ENCODE measurements at places on chromosomes 1 and 21. TPM values are rescaled to one million over a fixed set of nuclear protein-coding genes. Genes with fewer than 3 reads are reported as not detected.

GRCh38 chr1:165960136-165960535 is 132.7 kb downstream of the UCK2 start:
- no peak for DNase-seq

The CYP2J2 gene
- 0.09 TPM for total RNA-seq

The PDE4B gene
- total RNA-seq: 2.3 TPM

GRCh38 chr1:201791779-201792173 is 37.2 kb upstream of the IPO9 start:
- DNase-seq: peak; percentile 74

The SHE gene
- total RNA-seq: 0.49 TPM

DNA sequence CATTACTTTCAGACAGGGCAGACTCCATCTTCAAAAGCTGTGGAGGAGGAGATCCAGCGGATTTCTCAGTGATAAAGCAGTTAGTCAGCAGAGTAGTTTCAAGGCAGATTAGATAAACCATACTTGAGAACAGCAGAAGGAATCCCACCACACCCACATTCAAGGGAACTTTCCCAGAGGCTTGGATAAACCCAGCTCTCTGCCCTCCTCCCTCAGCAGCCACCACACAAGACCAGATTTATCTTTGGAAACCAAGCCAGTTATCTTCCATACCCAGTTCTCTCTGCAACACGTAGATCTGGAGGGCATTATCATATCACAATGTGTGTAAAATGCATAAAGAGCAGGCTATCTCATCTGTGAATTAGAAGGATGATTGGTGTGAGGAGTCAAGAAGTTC is 40.2 kb downstream of the GFI1 start:
- peak; percentile 86 for DNase-seq

The TCP10L gene
- 0.45 TPM for total RNA-seq

GRCh38 chr1:233328142-233328921 is 808 bp downstream of the MAP3K21 start:
- no peak for DNase-seq

DNA sequence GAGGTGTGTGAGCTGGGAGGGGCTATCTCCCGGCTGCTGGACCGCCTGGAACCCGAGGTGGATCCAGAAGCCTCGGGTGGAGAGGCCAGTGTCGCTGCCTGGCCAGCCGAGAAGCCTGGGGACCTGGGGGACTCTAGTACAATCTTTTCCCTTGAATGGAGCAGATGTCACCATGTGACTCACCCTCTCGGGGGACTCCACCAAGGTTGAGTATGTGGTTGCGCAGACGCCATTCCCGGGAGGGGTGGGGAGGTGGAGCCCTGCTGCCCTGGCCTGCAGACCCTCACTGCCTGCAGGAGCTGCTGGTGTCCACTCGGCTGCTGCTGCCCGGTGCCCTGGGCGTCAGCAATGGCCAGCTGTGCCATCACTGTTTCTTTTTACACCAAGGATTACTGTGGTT is 40.3 kb downstream of the TP73 start:
- no peak for DNase-seq

DNA sequence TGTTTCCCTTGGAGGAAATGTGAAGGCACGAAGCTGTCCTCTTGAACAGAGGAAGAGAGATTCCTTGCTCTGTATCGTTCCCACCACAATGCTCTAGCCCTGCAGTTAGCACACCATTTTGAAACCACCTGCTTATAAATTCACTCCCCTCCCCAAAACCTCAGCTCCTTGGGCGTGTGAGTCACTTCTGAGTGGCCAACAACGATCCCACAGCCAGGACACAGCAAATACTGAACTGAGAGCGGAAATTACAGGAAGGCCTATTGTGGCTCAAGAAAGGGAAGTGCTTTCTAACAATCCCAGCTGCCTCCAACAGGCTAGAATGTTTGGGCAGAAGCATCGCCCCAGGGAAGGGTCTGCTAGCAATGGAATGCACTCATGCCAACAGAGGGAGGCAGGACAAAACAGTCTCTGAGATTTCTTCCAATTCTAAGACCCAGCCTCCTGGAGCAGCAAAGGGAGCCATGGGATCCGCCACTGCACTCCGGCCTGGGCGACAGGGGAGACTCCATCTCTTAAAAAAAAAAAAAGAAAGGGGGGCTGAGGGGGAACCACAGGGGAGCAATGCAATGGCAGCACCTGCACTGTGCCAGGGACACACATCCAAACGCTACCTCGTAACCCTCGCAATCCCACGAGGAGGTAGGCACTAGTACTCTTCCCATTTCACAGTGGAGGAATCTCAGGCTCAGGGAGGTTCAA is 1.9 kb downstream of the TMEM53 start:
- peak; percentile 37 for DNase-seq

GRCh38 chr21:35093514-35093913 is 44.4 kb upstream of the RUNX1 start:
- no peak for DNase-seq

The CFAP45 gene
- 0.27 TPM for total RNA-seq

DNA sequence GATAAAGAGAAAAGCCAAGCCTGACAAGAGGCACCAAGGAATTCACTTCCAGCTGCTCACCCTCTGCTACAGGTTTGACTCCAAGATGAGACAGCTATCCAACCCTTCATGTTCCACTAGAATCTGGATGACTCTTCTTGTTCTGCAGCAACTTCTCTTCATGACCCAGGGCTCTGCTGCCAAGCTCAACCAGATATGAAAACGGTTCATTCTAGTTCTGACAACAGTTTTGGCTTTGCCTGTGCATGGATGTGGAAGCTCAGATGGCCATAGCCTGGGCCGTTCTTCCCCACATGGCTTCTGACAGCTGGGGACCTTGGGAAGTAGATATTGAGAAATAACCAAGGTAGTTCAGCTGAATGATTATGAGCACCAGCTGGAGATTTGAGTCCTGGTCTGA is 13.7 kb downstream of the PI4KB start:
- peak; percentile 63 for DNase-seq

GRCh38 chr1:61300899-61301298 is 218.5 kb downstream of the NFIA start:
- no peak for DNase-seq

GRCh38 chr1:25814549-25815087 is 5.1 kb upstream of the MTFR1L start:
- DNase-seq: no peak

DNA sequence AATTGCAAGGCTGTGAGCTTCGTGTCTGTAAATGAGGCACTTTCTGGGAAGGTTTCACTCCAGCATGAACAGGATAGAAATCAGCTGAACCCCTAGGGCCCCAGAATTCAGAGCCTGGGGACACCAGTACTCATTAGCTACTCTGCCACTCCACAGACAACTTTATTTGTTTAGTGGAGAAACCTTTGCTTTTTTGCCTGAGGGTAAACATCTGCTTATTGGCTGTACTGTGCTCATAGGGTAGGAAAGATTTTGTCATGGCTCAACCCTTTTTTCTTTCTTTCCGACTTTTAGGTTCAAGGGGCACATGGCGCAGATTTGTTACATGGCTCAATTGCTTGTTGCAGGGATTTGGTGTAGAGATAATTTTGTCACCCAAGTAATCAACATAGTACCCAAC is 138.4 kb upstream of the BACE2 start:
- DNase-seq: no peak

The SLC45A1 gene
- 2.0 TPM for total RNA-seq

DNA sequence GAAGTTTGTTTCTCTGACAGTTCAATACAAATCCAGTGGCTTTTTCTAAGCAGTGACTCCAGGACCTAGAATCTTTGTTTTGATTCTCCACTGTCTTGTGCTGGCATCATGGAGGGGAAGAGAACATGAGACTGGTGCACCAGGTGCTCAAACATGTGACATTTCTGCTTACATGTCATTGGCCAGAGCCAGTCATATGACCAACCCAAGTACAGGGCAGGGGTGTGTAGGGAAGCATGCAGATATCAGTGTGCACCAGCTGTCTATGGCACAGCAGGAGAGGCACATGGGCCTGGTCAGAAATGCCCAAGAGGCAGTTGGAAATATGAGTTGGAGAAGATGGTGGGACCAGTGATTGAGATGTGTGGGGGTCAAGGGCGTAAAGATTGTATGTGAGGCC is 297.0 kb downstream of the HHAT start:
- no peak for DNase-seq

DNA sequence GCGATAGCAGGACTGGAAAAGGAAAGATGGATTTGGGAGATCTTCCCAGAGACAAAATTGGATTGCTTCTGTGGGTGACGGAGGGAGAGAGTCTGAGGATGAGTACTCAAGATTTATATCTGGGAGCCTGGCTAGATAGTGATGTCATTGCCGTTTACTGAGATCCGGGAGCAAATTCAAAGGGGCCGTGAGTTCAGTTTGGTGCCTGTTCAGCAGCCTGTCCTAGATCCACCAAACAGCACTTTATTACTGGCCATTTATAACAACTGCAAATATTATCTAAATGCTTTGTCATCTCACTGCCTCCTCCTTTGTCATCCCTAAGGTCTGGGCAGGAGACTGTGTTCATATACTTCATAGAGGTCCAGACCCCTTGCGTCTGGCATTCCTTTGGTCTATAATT is 29.2 kb downstream of the MAPKAPK2 start:
- no peak for DNase-seq

GRCh38 chr1:214331827-214332423 is 51.0 kb downstream of the SMYD2 start:
- DNase-seq: peak; percentile 40

The PDXK gene
- total RNA-seq: 69.4 TPM

The TMEM51 gene
- total RNA-seq: 6.5 TPM

DNA sequence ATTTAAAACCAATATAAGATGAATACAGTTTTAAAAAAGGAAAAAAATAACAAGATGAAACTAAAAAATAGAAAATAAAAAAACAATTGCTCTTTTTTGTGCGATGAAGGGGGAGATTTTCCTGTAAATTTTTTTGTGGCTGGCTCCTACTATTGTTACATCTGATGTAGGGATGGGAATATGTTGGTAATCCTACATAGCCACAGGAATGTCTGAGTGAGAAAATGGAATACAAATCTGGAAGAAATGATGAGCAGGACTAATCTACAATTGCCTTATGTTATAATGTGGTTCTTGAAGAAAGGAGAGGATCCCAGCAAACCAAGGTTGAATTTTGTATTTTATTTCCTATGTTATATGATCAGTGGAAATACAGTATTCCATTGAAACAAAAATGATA is 40.9 kb downstream of the ATP6V1G3 start:
- peak; percentile 37 for DNase-seq

The CELSR2 gene
- total RNA-seq: 0.90 TPM

The OR2T35 gene
- total RNA-seq: not detected

The LCE2C gene
- not detected for total RNA-seq

The CCDC27 gene
- total RNA-seq: not detected

- DNase-seq: no peak
Observed at GRCh38 chr21:46194374-46195334, 10.4 kb upstream of the SPATC1L start.

The SELENON gene
- 35.0 TPM for total RNA-seq

- peak; percentile 69 for DNase-seq
Observed at GRCh38 chr1:119714583-119714982, 2.8 kb downstream of the PHGDH start.

The SLX9 gene
- 7.4 TPM for total RNA-seq

The XCL2 gene
- total RNA-seq: not detected

GRCh38 chr1:154406886-154407197 is 1.7 kb downstream of the IL6R start:
- no peak for DNase-seq

- peak; percentile 100 for DNase-seq
Observed at GRCh38 chr1:33099290-33100118, 18.6 kb downstream of the AZIN2 start.

DNA sequence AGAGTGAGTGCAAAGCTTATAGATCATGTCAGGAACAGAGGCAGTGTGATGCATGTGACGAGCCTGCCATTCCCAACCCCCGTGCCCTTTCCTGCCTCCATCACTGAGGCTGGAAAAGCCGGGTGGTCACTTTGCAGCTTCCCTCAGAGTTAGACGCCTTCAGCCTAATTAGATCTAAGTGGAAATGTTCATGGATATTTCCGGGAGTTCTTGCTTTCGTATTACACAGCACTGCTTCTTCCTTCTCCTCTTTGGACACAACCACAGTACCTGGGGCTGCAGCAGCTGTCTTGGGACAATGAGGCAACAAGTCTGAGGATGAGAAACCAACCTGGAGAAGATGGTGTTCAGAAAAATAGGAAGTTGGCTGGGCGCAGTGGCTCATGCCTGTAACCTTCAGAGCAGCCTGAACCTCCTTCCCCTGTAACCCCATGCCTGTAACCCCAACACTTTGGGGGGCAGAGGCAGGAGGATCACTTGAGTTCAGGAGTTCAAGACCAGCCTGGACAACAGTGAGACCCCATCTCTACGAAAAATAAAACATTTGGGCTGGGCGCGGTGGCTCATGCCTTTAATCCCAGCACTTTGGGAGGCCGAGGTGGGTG is 24.5 kb downstream of the SERINC2 start:
- DNase-seq: no peak

- no peak for DNase-seq
Observed at GRCh38 chr1:214934045-214934444, 148.5 kb upstream of the KCNK2 start.

DNA sequence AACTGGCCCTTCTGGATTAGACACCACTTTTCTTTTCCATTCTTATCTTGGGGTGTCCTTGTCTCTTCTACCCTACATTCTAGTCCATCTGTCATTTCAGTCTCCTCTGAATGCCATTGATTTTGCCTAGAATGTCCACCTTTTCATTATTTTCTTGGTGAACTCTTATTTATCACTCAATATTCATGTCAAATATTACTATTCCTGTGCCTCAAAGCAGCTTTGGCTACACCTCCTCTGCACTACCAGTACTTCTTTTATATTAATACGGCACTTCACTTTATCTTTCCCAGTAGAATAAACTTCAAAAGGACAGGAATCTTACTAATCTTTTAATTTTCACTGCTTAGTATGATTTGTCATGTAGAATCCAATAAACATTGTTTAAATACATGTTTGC is 186.4 kb upstream of the DPYD start:
- no peak for DNase-seq

The RYR2 gene
- total RNA-seq: 0.25 TPM

DNA sequence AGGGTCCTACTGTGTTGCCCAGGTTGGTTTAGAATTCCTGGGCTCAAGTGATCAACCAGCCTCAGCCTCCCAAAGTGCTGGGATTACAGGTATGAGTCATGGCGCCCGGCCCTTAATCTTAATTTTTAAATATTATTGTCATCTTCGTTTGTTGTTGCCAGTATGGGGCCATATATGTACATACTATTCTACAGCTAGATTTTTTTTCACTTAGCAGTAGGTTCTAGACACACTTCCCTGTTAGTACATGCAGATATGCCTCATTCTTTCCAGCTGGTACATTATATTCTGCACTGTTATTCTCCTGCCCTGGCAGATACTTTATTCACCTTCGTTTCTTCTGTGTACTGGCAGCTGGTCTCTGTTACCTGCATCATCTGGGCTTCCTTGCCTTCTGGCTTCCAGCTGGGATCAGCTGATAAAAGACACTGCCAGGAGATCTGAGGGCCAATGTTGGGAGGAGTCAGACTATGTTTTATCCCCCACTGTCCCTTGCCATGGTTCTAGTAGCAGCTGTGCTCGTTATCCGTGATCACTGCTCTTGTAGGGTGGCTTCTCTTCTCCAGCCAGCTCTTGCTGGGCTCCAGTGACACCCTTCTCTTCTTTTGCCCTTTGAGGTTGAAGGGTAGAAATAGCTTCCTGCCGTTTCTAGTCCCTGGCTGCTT is 24.7 kb downstream of the ST3GAL3 start:
- DNase-seq: no peak

The NUP133 gene
- 25.2 TPM for total RNA-seq

- DNase-seq: no peak
Observed at GRCh38 chr1:156504438-156504813, 3.9 kb upstream of the MEF2D start.

GRCh38 chr1:26938004-26938658 is 16.6 kb downstream of the NUDC start:
- no peak for DNase-seq

- no peak for DNase-seq
Observed at GRCh38 chr1:68782890-68783289, 286.0 kb upstream of the DEPDC1 start.

Measured in fibroblast of the aortic adventitia (primary cell).